ENCODE measurements at places on chromosomes 5 and 9. TPM values are rescaled to one million over a fixed set of nuclear protein-coding genes. Genes with fewer than 3 reads are reported as not detected.

Gene SELENOP
- total RNA-seq = 165 TPM

Gene ZBTB34
- total RNA-seq = 9.6 TPM

Gene LAMC3
- not detected for total RNA-seq

Gene GARIN3
- total RNA-seq = not detected

Gene PCA3
- total RNA-seq = not detected

Gene C9orf50
- total RNA-seq = not detected

Gene SPINK13
- total RNA-seq = not detected

Gene SCGB3A2
- total RNA-seq = not detected

Gene SLC45A2
- not detected for total RNA-seq

Gene CDH9
- total RNA-seq = not detected

Gene SLC28A3
- 0.14 TPM for total RNA-seq

Gene APBB3
- total RNA-seq = 12.5 TPM

Gene KCNV2
- not detected for total RNA-seq

Gene GABRA6
- not detected for total RNA-seq

Gene HIGD2A
- 66.9 TPM for total RNA-seq

Gene MSX2
- total RNA-seq = 1.1 TPM

Gene PDLIM7
- total RNA-seq = 580 TPM

Gene MYOZ3
- total RNA-seq = 1.3 TPM

Gene DNAJB5
- 82.2 TPM for total RNA-seq

Gene CER1
- not detected for total RNA-seq

Gene NEURL1B
- total RNA-seq = 38.6 TPM

Gene FAF2
- 27.3 TPM for total RNA-seq

Gene SLCO6A1
- not detected for total RNA-seq

Gene PPP3R2
- total RNA-seq = not detected

Gene UBQLN1
- total RNA-seq = 75.6 TPM

Gene AKNA
- total RNA-seq = 23.8 TPM

Gene MAMDC4
- 2.4 TPM for total RNA-seq

Gene ELP1
- 12.9 TPM for total RNA-seq

All from posterior vena cava (tissue), 2 donors.